ENCODE measurements at places on chromosomes 7 and 10.
A peak's percentile ranks its signal among the peaks of the same experiment; 100 is the strongest.

DNA sequence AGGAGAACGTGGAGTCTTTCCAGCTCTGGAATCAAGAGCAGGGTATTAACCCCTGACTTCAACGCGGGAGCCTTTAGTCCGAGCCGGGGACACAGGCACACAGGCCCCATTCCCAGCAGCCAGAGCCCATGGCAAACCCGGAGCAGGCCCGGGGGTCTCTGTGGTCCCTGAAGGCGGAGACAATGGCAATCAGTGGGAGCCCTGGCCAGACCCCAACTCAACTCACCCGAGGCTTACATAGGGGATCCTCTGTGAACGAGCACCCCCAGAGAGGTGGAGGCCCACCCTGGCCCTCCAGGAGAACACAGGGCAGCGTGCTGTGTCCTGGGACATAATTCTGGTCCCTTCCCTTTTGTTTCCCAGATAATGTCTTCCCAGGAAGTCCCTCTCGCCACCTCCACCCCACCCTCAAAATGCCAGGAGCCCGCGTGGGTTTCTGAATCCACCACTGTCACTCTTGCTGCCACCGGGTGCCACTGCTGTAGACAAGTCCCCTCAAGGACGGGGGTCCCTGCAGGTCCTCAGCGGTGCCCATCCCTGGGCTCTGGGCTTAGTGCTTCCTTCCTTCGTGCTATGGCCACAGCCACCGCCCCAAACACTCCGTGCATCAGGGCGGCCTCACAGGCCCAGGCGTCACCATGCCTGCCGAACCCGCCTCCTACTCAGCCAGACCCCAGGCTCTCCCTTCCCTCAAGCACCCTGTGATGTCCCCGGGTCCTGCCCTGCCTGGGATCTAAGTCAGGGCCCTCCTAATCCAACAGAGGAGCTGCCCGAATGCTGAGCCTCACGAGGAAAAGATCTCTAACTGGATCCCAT is 28.6 kb upstream of the PPP2R2D start:
- H3K27ac ChIP-seq = no peak overlapping the region
- no peak overlapping the region for H3K4me3 ChIP-seq
- H3K36me3 ChIP-seq = no peaks in the 10 kb centered on the region
- DNase-seq = no peak
- H3K4me1 ChIP-seq = no peaks in the 10 kb centered on the region

GRCh38 chr10:42997151-42997848 is 79.6 kb upstream of the RET start:
- H3K27me3 ChIP-seq = no peaks in the 10 kb centered on the region
- no peak for DNase-seq

- DNase-seq = peak; percentile 40
- no peak overlapping the region for H3K27ac ChIP-seq
- H3K27me3 ChIP-seq = peaks cover 42% of the 10 kb centered on the region
- peaks cover 6% of the 10 kb centered on the region for H3K4me1 ChIP-seq
- H3K4me3 ChIP-seq = no peak overlapping the region
Measured at GRCh38 chr7:103541026-103541425, 95.0 kb upstream of the SLC26A5 start.

DNA sequence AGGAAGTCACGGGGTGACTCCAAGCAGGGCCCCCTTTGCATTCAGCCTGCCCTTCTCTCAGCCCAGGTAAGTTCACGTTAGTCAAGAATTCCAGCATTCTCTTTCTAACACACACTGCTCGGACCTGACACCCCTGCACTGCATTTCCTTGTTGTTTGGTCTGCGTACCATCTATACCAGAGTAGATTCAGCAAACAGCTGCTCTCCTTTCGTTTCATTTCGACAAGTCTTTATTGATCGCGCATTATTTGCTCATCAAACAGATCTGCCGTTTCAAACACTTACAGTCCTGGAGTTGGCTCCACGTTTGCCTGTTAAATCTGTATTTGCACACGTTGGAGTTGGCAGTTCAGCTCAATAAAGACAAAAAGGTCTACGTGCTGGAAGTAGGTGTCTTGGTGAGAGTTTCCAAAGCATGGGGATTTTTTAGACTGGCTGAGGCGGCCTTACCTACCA is 495.1 kb downstream of the RPS24 start:
- no peaks in the 10 kb centered on the region for H3K4me1 ChIP-seq
- H3K4me3 ChIP-seq = no peak overlapping the region
- no peaks in the 10 kb centered on the region for H3K36me3 ChIP-seq
- DNase-seq = no peak

GRCh38 chr10:132803416-132804210 is 17.7 kb upstream of the NKX6-2 start:
- no peaks in the 10 kb centered on the region for H3K36me3 ChIP-seq
- DNase-seq = no peak
- no peaks in the 10 kb centered on the region for H3K4me1 ChIP-seq
- no peak overlapping the region for H3K27ac ChIP-seq
- no peaks in the 10 kb centered on the region for H3K27me3 ChIP-seq

DNA sequence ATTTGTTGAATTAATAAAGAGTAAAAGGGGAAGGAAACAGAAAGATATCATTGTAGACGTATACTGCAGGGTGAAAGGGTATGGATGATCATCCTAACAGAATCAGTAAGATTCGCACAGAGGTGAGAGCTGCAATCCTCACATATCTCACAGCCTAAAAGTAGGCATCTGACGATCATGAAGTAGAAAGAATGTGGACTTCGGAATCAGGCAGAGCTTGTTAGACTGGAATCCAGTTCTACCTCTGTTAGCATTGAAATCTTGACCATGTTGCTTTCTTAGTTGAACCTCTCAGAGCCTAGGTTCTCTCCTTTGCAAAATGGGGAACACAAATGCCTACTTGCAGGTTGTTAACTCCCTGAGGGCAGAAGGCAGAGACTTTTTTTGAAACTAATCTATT is 320.0 kb upstream of the C7orf33 start:
- H3K36me3 ChIP-seq = no peaks in the 10 kb centered on the region
- H3K27ac ChIP-seq = no peak overlapping the region
- H3K4me3 ChIP-seq = no peak overlapping the region
- no peak for DNase-seq

GRCh38 chr10:23742368-23742767 is 303.5 kb downstream of the OTUD1 start:
- H3K27me3 ChIP-seq = peaks cover 44% of the 10 kb centered on the region
- H3K27ac ChIP-seq = no peak overlapping the region
- no peak overlapping the region for H3K4me3 ChIP-seq
- no peaks in the 10 kb centered on the region for H3K4me1 ChIP-seq

GRCh38 chr10:123821136-123821535 is 70.5 kb downstream of the CPXM2 start:
- no peak overlapping the region for H3K27ac ChIP-seq
- no peaks in the 10 kb centered on the region for H3K36me3 ChIP-seq
- H3K4me3 ChIP-seq = no peak overlapping the region
- no peaks in the 10 kb centered on the region for H3K4me1 ChIP-seq

DNA sequence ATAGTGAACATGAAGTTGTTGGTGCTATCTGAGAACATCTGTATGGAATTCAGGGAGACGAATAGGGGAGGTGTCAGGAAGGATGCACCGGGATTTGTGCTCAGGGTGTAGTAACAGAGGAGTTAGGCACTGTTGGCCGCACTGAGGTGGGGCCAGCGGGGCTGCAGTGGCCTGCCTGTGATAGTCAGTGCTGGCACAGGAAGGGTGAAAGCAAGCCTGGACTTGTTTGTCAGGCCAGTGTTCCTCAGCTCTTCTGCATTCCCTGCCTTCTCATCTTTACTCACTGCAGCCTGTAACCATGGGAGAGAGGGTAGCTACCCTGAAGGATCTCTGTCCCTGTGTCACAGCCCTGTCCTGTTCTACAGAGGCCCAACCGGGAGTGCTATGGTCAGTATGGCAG is 81.3 kb downstream of the SH2D4B start:
- no peaks in the 10 kb centered on the region for H3K27me3 ChIP-seq
- no peaks in the 10 kb centered on the region for H3K36me3 ChIP-seq
- H3K4me1 ChIP-seq = peaks cover 23% of the 10 kb centered on the region
- peak; percentile 70 for DNase-seq

DNA sequence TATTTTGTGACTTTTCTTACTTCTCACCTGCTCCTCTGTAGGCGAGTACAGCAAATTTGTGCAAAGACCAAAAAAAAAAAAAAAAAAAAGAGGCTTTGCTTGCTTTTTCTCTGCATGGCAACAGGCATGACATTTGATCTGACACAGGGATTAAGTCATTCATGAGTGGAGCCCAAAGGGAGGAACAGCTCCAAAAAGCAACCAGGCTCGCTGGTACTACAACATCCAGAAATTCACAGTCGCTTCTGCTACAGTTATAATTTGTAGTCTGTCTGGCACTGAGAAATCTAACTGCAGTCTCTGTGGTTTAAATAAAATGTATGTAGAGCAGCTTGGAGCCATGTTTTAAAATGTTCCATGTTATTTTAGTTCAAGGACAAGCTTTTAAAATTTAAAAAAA is 31.7 kb downstream of the MKX start:
- no peaks in the 10 kb centered on the region for H3K27me3 ChIP-seq
- H3K27ac ChIP-seq = no peak overlapping the region
- H3K4me3 ChIP-seq = no peak overlapping the region
- DNase-seq = no peak

Measured in MCF 10A (cell line).